ENCODE measurements at places on chromosomes 2 and 18.

DNA sequence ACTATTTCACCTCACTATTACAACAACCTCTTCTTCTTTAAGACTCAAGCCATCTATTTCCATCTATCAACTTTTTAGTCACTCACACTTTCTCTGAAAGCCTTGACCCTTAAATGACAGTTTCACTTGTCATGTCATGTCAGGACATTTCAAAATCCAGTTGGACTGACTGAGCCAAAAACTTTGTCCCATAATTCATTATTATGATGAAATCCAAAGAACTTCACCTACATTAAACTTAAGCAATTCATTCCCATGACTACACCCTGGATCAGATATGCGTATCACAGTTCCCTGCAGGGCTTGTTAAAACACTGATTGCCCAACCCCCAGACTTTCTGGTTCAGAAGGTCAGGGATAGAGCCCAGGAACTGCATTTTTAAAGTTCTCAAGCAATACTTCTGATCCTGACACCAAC, 26.5 kb downstream of the LDAH start:
- DNase-seq = no peak

DNA sequence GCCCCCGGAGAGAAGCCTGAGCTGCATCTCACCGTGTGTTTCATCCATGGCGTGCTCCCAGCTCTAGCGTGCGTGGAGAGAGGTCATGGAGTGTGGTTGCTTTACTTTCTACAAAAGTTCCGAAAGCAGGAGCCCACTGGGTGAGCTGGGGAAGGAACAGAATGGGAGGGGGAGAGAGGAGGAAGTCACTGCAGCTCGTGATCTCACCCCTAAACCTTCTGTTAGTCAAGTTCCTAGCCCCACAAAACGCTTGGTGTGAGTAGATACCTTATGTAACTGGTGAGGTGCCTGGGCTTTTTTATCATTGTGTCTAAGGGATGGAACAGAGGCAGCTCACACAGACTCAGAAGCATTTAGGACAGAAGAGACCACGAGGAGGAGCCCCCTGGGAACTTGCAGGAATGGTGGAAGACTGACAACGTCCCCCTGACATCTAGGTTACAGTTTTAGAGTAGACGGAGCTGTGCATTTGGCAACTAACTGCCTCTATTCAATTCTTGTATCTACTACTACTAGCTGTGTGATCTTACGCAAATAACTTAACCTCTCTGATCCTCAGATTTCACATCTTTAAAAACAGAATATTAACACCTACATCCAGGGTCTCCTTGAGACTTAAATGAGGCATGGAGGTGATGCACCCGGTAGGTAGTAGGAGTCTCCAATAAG, 123.3 kb downstream of the ARL4C start:
- DNase-seq = no peak

DNA sequence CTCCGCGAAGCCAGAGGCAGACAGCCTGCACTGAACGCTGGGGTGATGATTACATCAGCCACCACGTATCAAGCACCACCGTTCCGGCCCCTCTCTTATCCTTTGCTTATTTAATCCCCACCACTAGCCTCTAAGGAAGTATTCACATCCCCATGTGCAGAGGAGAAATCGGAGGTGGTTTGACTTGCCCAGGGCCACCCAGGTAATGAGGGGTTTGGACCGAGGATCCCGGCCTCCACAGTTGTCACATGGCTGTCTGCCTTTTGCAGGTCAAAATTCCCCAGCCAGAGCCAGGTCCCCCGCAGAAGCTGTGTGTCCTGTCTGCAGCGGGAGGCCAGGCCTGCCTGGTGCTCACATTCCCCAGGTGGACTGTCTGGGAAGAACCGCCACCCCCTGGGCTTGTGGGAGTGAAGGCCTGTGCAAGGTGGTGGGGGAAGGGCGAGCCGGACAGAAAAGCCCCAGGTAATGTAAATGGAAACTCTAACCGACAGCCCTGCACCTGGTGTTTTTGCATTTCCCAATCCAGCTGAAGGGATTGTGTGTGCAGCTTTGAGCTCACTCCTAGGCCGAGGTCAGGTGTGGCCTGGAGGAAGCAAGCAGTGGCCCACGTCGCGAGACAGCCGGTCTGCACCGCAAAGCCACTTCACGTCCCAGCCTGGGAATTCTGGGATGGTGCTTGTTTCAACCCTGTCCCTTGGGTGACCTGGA, 108.5 kb upstream of the ID2 start:
- DNase-seq = no peak

GRCh38 chr18:77137851-77138250, 5.3 kb upstream of the MBP start:
- DNase-seq = no peak

DNA sequence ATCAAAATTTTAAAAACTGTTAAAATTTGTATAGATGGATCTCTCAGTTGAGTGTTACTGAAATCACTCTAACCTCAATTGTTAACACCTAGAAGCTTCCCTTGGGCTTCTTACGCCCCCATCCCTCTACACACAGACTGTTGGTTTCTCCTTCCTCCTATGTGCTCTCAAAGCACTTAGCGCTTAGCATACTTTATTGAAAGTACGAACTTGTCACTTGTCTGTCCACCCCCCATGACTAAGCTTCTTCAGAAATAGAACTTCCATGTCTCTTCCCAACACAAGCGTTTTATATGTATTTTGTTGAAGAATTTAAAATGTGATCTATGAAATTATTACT, 441 bp downstream of the MPHOSPH10 start:
- DNase-seq = no peak

DNA sequence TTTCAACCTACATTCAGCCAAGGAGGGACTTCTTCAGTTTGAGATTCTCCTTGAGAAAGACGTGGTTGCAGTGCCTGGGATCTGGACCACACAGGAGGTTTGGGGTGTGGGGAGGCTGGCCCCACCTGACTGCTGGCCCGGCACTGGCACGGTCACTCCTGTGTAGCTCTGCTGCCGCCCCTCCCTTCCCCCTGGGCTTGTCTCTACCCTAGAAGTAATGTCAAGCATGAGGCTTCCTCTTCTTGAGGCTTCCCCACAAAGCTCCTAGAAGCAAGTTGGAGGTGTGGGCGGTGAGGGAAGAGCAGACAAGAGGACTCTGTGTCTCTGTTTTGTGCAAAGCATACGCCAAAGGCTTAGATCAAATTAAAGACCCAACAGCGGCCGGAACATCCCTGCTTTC, 8.7 kb downstream of the KLHL29 start:
- no peak for DNase-seq

DNA sequence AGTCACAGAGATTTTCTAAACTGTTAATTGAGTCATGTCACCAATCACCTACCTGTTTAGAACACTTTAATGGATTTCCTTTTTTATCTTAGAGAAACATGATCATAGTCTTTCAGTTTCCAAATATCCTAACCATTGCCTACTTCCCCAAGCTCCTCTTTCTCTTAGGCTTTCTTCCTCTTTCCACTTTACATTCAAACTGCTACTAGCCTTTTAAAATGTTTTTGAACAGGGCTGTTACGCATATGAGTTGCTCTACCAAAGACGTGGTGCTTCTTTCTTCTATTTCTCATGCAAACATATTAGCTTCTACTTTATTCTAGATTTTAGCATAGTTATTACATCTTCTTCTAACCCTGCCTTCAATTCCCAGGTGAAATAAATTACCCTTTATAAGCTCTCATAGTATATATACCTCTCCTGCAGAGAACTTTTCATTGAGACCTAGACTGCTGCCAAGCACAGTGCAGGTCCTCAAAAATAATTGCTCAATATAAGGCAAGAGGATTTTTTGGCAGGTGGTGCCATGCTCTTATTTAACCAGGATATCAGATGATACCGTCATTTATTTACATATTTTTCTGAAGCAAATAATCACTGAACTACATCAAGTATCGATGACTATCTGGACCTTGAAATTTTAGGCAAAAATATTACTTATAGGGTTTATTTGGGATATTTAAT, 937.1 kb downstream of the TSN start:
- DNase-seq = no peak

GRCh38 chr2:43724728-43725526, 48.7 kb upstream of the C1GALT1C1L start:
- DNase-seq = no peak

Measured in HS-5 (cell line).